ENCODE measurements at places on chromosomes 3 and 15. TPM values are rescaled to one million over a fixed set of nuclear protein-coding genes. Genes with fewer than 3 reads are reported as not detected.

The STX19 gene
- 7.5 TPM for total RNA-seq

The IL17RB gene
- total RNA-seq, result 34.2 TPM

GRCh38 chr15:29556380-29556779 is 265.9 kb downstream of the TJP1 start:
- H3K27ac ChIP-seq, result no peak overlapping the region
- no peaks in the 10 kb centered on the region for H3K36me3 ChIP-seq
- H3K27me3 ChIP-seq, result no peaks in the 10 kb centered on the region
- DNase-seq, result no peak
- H3K4me3 ChIP-seq, result no peak overlapping the region
- H3K4me1 ChIP-seq, result no peaks in the 10 kb centered on the region

The SAXO2 gene
- 0.14 TPM for total RNA-seq

The CD86 gene
- 6.6 TPM for total RNA-seq

GRCh38 chr15:60540002-60540651 is 61.2 kb upstream of the ICE2 start:
- no peaks in the 10 kb centered on the region for H3K36me3 ChIP-seq
- H3K27me3 ChIP-seq, result no peaks in the 10 kb centered on the region
- H3K4me1 ChIP-seq, result no peaks in the 10 kb centered on the region
- H3K4me3 ChIP-seq, result no peak overlapping the region
- DNase-seq, result no peak
- H3K27ac ChIP-seq, result no peak overlapping the region

DNA sequence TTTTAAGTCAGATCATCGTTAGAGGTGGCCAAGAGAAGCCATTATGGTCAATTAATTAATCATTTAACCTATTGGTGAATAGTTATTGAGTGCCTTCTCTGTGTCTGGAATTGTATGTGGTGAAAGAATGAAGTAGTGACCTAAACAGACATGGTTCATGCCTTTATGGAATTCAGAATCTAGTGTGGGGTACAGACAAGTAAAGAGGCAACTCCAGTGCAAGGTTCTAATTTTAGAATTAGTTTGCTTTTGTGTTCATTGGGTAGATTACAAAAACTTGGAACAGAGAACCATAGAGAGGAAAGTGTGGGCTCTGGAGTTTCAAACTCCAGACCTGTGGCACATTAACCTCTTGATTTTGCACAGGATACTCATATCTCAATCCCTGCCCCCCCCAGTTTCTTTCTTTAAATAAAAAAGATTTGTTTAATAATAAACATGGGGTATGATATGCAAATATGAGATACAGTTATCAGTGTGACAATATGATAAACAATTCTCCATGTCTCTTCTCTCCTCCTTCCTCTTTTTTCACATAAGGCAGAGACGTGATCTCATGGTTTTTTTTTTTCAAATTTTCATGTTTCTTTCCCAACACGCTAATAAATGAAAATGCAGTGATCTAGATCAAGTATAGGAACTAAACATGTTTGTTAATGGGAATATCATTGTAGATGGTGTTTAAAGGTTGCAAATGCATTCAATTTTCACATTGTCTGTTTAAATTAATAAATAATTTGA is 117.9 kb downstream of the MITF start:
- H3K27ac ChIP-seq, result no peak overlapping the region
- no peak overlapping the region for H3K4me3 ChIP-seq
- H3K4me1 ChIP-seq, result peaks cover 15% of the 10 kb centered on the region
- H3K27me3 ChIP-seq, result no peaks in the 10 kb centered on the region
- DNase-seq, result no peak

DNA sequence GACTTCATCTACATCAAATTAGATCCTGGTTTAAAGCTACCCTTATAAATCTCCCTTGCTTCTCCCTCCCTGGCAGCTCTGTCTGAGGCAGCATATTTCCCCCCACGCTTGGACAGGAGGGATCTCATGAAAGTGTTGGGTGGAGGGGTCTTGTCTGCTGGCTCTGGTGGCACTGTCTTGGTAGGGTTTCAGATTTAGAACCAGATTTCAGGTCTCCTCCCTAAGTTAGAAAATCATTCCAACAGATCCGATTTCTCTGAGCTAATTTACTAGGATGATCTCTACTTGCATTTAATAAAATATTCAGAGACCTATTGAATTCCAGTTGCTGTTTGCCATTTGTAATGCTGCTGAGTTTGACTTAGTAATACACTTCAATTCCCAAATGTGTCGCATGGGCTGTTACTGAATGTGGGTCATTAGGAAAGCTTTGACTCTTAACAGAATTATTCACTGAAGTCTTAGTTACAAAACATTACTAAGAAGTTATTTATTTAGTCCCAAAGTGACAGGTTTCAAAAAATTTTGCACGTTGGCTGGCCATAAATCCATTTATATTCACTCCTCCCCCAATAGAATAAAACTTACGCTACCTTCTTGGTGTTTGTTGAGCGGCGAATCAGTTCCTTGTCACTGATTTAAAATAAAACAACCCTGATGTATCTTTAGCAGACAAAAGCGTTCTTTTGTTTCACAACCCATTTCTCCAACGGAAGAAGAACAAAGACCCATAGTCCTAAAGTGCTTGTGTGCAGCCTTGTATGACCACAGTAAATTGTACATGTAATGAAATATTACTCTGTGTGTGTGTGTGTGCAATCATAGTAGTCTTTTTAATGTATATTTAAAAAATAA is 84.5 kb downstream of the TRAK1 start:
- H3K4me3 ChIP-seq, result no peak overlapping the region
- no peak for DNase-seq
- peaks cover 14% of the 10 kb centered on the region for H3K36me3 ChIP-seq
- H3K27me3 ChIP-seq, result no peaks in the 10 kb centered on the region

DNA sequence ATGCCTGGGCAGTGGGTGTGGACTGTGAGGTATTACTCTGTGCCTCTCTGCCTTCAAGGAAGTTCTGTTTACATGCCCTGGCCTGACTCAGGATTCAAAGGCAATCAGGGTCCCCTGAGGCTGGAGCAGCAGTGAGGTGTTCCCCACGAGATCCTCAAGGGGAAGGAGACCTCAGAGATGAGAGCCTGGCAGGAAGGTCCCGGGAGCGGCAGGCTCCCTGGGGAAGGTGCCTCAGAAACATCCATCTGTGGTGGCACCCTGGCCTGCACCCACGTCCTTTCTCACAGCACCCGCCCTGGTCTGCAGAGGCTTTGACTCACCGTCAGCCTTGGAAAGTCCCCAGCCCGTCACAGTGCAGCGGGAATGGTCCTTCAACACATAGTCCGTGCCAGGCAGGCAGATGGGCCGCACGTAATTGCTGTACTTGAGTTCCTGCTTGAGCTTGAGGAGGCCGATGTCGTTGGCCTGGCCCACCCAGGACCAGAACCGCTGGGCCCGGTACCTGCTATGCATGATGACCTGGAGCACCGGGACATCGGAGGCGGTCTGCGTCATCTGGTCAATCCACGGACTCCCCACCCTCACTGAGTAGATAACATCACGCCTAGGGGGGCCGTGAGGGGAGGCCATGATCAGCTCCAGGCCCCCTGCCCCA is 3.6 kb downstream of the PRSS50 start:
- H3K4me3 ChIP-seq, result no peak overlapping the region
- no peaks in the 10 kb centered on the region for H3K36me3 ChIP-seq
- no peak overlapping the region for H3K27ac ChIP-seq
- DNase-seq, result peak; percentile 24
- H3K27me3 ChIP-seq, result no peaks in the 10 kb centered on the region
- no peaks in the 10 kb centered on the region for H3K4me1 ChIP-seq

The ADAMTS9 gene
- 107 TPM for total RNA-seq

GRCh38 chr15:46089467-46089935 is 454.7 kb downstream of the SQOR start:
- H3K27ac ChIP-seq, result no peak overlapping the region
- H3K27me3 ChIP-seq, result no peaks in the 10 kb centered on the region
- no peak overlapping the region for H3K4me3 ChIP-seq
- DNase-seq, result no peak
- no peaks in the 10 kb centered on the region for H3K4me1 ChIP-seq

DNA sequence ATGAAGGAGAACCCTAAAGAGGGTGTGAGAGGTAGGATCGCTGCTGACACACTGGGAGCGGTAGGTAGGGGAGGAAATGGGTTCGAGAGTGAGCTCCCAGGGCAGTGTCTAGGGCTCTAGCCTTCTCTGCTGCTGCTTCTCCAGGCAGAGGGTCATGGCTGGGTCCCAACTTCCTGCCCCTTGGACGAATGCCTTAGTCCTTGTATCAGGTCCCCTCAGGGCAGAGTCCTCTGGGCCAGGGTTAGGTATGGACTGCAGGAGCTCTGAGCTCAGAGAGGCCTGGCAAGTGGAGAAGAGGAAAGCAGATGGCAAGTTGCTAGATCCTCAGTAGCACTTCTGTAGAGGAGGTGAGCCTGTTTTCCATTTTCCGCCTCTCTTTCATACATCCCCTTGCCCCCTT is 2.9 kb downstream of the CORO2B start:
- DNase-seq, result no peak
- no peak overlapping the region for H3K27ac ChIP-seq
- H3K36me3 ChIP-seq, result no peaks in the 10 kb centered on the region
- no peak overlapping the region for H3K4me3 ChIP-seq
- H3K27me3 ChIP-seq, result no peaks in the 10 kb centered on the region

DNA sequence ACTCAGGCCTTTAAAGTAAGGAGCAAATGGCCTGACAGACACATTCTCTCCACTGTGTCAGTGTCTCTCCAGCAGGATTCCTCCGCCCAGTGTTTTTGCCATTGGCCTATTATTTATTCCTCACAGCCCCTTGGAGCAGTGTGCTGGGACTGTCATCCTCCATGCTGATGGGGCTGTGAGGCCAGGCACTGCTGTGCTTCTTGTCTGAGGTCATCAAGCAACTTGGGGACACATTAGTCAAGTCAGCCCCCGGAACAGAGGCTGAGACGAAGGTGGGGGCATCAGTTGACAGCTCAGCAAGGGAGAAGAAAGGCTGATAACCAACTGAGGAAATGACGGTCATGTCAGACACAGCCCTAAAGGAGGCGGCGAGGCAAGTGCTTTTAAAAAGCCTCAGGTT is 67.4 kb downstream of the XXYLT1 start:
- peak; percentile 21 for DNase-seq
- peaks cover 31% of the 10 kb centered on the region for H3K4me1 ChIP-seq
- no peaks in the 10 kb centered on the region for H3K36me3 ChIP-seq
- no peaks in the 10 kb centered on the region for H3K27me3 ChIP-seq

The DAZL gene
- not detected for total RNA-seq

DNA sequence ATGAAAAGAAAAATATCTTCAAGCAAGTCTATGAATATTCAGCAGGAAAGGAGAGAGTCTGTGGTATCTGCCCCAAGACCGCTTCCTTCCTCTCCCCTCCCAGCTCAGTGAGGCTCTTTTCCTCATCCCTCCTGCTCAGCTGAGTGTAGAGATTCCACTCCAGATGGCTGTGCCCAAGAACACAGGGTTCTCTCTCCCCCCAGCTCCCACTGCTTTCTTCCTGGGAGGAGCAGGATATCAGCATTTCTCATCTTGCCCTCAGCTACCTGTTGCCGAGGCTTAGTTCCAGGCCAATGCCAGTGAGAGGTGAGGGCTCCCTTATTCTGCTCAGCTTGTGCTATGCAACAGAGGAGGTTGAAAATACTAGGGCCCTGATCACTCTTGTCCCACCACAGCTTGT is 211.9 kb downstream of the SV2B start:
- H3K27ac ChIP-seq, result no peak overlapping the region
- H3K27me3 ChIP-seq, result no peaks in the 10 kb centered on the region
- DNase-seq, result no peak
- H3K4me1 ChIP-seq, result no peaks in the 10 kb centered on the region
- no peak overlapping the region for H3K4me3 ChIP-seq

DNA sequence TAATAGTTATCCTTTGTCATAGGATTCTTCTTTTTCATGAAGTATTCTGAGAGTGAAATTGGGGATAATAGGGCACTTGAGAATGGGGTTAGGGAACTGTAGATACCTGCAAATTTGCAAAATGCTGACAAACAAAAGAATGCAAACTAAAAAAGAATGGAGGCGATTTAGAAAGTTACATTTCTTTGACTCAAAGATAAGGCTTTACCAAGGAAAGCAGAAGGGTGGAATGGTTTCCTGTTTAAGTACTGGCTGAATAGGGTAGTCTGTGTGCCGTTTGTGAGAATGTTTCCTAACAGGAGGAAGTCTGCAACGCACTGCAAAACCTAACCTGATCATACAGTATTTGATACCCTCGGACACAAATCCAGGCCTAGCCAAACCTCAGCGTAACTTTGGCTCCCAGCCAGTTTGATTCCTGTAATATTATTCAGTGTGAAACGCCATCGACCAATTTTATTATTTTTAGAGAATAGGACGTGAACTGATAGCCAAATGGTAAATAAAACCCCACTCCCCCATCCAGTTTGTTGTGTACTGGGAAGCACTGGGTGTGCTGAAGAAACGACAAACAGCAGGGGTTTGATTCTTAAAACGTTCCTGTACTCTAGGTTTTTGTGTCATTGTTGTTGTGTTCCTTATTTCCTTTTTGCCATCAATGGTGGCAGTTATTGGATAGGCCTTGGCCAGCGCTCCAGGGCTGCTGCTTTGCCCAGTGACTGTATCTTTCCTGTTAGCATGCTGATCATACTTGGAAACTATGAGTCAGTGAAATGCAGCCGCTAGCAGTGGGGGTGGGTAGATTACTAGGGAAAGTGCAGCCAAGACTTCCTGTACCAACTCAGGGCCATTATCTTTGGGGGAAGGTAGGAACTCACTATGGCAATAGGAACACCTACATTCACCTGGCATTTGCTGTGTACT is 148.0 kb upstream of the TBL1XR1 start:
- H3K27me3 ChIP-seq, result no peaks in the 10 kb centered on the region
- peak overlapping the region; percentile 94 for H3K27ac ChIP-seq
- H3K36me3 ChIP-seq, result no peaks in the 10 kb centered on the region
- peak; percentile 96 for DNase-seq
- H3K4me1 ChIP-seq, result peaks cover 43% of the 10 kb centered on the region

- H3K4me1 ChIP-seq, result no peaks in the 10 kb centered on the region
- no peaks in the 10 kb centered on the region for H3K36me3 ChIP-seq
- H3K27ac ChIP-seq, result no peak overlapping the region
- H3K4me3 ChIP-seq, result no peak overlapping the region
- H3K27me3 ChIP-seq, result no peaks in the 10 kb centered on the region
- DNase-seq, result no peak
Observed at GRCh38 chr15:76982356-76982755, 12.6 kb upstream of the PSTPIP1 start.

- no peaks in the 10 kb centered on the region for H3K36me3 ChIP-seq
- H3K4me1 ChIP-seq, result no peaks in the 10 kb centered on the region
- no peak for DNase-seq
Observed at GRCh38 chr3:18071833-18072232, 329.4 kb upstream of the TBC1D5 start.

DNA sequence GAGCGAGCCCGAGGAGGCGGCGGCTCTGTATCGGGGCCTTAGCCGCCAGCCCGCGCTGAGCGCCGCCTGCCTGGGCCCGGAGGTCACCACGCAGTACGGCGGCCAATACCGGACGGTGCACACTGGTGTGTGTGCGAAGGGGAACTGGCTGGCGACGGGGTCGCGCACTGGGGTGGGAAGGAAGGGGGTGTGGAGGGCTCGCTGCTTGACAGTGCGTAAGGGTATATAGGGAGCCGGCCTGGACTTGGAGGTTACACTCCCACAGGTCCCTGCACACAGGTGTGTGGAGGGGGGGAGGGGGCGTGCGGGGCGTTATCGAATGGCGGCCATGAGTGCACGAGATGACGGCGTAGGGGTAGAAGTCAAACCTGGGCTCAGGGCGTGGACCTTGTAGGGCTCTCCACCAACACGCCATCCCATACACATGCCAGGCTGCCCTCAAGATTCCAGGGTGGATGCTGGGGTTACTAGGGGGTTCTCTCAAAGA is 389 bp downstream of the APEH start:
- peak overlapping the region; percentile 95 for H3K4me3 ChIP-seq
- peaks cover 35% of the 10 kb centered on the region for H3K4me1 ChIP-seq
- no peaks in the 10 kb centered on the region for H3K27me3 ChIP-seq
- peak overlapping the region; percentile 93 for H3K27ac ChIP-seq
- no peak for DNase-seq

GRCh38 chr3:165389653-165390052 is 193.5 kb upstream of the SLITRK3 start:
- H3K36me3 ChIP-seq, result no peaks in the 10 kb centered on the region
- no peak overlapping the region for H3K4me3 ChIP-seq
- H3K4me1 ChIP-seq, result no peaks in the 10 kb centered on the region
